Hematopoietic multipotent progenitor cell treated with erythropoietin and hydrocortisone succinate and interleukin-3 and kit ligand, for 6 days (in vitro differentiated cells): ENCODE measurements at places on chromosomes 7 and 10.

DNA sequence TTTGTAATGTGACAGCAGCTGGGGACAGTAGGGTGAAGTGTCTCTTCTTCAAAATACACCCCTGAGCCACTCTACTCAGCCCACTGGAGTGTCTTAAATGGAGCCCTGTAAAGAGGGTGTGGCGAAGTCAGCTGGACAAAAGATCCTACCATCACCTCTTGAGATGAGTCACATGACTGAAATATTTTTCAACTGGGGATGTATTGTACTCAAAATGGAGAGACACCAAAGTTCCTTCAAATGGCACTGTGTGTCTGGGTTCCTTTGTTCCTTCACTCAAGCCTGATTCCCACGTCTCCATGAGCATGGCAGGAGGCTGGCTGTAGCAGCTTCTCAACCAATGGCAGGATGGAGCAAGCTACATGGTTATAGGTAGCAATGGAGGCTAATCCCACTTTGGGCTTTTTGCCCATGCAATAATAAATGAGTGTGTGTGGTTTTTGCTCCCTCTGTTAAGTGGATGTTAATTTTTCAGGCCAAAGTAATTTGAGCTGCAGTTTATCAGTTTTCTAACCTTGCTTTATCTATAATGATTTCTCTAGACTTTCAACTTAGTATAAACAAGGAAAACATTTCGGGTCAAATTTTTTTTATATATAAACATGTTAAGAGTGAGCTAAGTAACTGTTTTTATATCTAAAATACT lies 68.2 kb downstream of the CLEC2L start:
- no peak for DNase-seq

DNA sequence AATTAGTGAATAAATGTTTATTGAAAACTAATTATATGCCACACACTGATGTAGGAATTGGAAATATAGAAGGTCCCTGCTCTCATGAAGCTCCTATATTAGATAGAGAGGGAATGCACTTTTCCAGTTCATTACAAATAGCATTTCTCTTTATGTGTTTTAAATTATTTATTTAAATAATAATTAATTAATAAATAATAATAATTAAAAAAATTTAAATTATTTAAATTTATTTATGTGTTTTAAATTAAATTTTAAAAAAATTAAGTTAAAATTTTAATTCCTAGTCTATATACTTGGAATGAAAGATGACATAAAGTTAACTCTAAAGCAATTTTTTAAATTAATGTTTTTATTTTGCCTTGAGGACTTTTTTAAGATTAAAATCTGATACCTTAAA lies 121.7 kb upstream of the ZNF804B start:
- no peak for DNase-seq

GRCh38 chr7:92834507-92835260 lies 1.7 kb downstream of the CDK6 start:
- DNase-seq = peak; percentile 45

DNA sequence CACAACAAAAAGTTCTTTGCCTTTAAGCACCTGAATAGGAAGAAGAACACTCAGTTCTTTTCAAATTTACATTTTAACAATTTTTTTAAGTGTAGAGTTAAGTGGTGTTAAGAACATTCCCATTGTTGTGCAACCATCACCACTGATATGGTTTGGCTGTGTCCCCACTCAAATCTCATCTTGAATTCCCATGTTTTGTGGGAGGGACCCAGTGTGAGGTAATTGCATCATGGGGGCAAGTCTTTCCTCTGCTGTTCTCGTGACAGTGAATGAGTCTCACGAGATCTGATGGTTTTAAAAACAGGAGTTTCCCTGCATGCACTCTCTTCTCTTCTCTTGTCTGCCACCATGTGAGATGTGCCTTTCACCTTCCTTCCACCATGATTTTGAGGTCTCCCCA lies 155.7 kb downstream of the PLXNA4 start:
- DNase-seq = no peak

- no peak for DNase-seq
These were observed 73.2 kb upstream of the ZNF746 start for GRCh38 chr7:149570784-149571183.

- DNase-seq = no peak
These were observed 913.8 kb downstream of the KCNMA1 start for GRCh38 chr10:76723844-76724243.

DNA sequence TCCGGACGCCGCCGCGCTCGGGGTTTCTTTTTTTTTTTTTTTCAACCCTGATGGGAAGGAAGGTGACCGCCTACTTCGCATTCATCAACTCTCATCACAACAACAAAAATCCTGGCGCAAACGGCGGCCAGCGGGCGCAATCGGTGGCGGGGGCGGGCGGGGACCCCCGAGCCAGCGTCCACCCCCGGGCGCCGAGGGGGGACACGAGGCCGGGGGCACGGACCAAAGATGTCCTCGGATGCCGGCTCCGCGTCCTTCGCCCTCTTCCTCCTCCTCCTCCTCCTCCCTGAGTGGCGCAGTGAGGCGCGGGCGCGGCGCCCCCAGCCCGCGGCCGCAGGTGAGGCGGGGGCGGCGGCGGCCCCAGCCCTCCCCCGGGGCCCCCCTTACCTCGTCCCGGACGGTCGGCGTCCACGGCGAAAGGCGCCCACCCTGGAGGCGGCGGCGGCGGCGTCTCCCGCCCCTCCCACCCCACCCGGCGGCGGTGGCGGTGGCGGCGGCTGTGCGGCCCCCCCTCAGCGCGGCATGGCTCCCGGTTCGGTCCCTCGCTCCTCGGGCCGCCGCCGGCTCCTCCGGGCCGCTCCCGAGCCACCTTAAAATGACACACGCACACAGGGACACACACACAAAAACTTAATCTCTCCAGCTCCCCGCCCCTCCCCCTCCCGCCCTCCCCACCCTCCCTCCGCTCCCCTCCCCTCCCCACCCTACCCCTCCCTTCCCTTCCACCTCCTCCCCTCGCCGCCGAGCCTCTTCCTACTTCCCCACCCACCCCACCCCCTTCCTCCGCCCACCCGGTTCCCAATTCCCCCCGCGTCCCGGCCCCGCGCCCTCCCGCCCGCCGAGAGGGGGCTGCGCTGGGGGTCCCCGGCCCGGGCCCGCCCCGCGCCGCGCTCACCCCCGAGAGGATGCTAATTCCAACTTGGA lies at the start of gene CTBP2:
Gene CTBP2, minus strand, starts transcription at position 632 of the 924 bp plus-strand sequence.
- DNase-seq = peak; percentile 87

GRCh38 chr7:40439686-40440085 lies 304.9 kb downstream of the SUGCT start:
- no peak for DNase-seq

GRCh38 chr10:68367121-68367520 lies 34.4 kb upstream of the PBLD start:
- DNase-seq = no peak

DNA sequence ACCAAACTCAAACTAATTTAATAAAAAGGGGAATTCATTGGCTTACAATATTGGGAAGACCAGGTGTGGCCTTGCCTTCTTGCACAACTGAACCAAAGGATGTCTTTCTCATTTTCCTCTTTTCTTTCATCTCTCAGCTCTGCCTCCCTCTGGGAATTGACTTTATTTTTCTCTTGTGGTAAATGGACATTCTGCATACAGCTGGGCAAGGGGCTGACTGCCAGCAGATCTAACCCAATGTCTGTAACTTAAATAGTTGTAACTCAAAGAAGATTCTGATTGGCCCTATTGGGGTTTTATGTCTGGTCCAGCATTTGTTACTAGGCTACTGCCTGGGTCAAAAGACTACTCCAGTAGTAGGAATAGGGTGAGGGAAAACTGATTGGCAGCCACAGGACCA lies 15.3 kb downstream of the PTTG1IP2 start:
- DNase-seq = no peak

- no peak for DNase-seq
These were observed 62.3 kb downstream of the ARHGAP21 start for GRCh38 chr10:24661376-24661775.

DNA sequence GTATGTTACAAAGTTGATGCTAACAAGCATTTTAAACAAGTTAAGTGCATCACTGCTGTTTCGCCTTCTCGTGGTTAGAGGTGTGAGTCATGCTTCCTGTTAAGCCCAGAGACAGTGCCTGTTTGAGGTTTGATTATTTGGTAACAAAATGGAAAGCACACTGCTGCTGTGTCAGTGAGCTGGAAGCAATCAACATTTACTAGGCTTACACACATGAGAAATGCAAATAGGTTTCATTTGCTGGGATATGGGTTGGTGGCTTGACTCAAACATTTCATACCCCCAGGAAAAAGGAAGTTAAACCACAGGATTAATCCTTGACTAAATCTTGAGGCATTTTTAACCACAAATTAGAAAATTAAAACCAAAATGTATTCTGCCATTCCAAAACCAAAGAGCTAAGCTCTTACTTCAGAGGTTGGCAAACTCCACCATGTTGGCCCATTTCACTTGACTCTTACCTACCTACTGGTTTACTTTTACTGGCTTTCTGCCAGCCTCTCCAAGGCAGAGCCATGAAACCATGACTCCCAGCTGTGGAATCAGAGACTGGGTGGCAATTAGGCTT lies 139.2 kb downstream of the ETV1 start:
- DNase-seq = peak; percentile 85

GRCh38 chr7:103640031-103640779 lies 194.2 kb upstream of the SLC26A5 start:
- no peak for DNase-seq

GRCh38 chr7:101162551-101163278 lies 2.7 kb downstream of the VGF start:
- DNase-seq = peak; percentile 72

DNA sequence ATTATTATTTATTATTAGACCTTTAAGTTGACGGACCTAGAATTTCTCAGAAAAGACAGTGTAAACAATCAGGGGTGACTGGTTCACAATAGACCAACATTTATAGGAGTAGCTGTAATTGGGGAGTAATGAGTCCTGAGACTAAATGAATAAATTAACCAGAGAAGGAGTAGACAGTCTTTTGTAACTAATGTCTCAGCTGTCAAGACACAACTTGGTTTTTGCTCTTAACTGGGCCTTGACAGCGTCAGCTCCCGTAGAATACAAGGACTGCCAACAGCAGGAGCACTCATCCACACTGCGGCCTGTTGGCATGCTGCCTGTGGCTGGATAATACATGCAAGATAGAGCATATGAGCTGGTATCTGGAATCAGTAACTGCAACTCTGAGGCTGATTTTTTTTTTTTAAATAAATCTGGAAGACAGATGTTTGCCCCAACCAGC lies 123.9 kb downstream of the CACNA2D1 start:
- DNase-seq = no peak

DNA sequence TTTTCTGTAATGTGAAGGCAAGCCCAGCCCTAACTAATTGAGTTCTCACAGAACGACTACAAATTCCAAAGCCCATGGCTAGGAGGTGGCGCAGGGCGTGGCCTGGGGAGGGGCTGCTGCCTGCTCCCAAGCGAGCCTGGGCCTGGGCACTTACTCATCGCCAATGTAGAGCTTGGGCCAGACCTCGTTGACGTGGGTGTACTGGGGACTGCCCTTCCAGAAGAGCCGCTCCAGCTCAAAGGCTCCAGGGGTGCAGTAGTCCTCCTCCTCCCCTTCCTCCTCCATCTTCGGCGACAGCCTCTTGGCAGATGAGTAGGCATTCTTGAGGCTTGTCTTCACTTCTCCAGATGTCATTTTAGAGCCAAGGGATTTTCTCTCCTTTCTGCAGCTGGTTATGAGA lies 53.3 kb upstream of the SAMD8 start:
- DNase-seq = no peak

- DNase-seq = no peak
These were observed 34.4 kb downstream of the POLR1F start for GRCh38 chr7:19674266-19674960.

GRCh38 chr7:47188653-47189315 lies 393.1 kb downstream of the TNS3 start:
- peak; percentile 29 for DNase-seq

GRCh38 chr10:88209231-88209630 lies 345.8 kb downstream of the PTEN start:
- no peak for DNase-seq

DNA sequence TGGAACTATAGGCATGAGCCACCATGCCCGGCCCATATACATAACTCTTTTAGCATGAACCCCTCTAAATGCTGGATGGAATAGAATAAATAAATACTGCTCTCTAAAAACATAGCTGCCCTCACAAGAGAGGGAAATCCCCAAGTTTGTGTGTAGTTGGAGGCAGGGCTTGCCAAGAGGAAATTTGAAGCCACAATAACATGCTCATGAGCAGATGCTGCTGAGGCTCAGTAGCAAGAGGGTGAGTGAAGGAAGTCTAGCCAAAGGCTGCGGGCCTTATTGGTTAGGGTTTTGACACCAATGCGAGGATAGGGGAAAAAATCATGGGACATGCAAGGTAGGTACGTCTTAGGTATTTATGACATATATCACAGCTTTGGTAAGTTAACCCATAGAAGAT lies 17.3 kb downstream of the TPK1 start:
- DNase-seq = no peak

GRCh38 chr7:107180378-107180777 lies 11.6 kb downstream of the HBP1 start:
- DNase-seq = peak; percentile 76

DNA sequence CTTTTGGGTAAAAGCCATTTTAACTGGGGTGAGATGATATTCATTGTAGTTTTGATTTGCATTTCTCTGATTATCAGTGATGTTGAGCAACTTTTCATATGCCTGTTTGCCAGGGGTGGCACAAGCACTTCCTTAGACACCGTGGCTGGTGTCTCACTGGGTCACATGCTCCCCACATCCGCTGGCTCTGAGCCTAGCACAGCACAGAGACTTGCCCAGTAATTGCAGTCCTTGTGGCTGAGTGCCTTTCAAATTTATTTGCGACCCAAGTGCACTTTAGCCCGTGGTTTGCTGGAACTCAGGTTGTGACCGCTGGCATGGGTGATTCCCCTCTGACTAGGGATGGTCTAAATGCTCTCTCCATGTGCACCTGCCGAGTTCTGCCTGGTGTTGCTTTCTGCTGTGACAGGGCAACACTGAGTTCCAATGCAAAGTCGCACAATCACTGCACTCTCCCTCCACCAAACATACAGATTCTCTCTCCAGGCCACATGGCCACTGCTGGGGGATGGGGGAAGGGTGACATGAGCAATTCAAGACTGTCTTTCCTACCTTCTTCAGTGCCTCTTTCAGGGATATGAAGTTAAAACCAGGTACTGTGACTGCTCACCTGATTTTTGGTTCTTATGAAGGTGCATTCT lies 66.5 kb downstream of the ZNF277 start:
- DNase-seq = peak; percentile 35

GRCh38 chr7:82230811-82231581 lies 212.6 kb downstream of the CACNA2D1 start:
- no peak for DNase-seq

DNA sequence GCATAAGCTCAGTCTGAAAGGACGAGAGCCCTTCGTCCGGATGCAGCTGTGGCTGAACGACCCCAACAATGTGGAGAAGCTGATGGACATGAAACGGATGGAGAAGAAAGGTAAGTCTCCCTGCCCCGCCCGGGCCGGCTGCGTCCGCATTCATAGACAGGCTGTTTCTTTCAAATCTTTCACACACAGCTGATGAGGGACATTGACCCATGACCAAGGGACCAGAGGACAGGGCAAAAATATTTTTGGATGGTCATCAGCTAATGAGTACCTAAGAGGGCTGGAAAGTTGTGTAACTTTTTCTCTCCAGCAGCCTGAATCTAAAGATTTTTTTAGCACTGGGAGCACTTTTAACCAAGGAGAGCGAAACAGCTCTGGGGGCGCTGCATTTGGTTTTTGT lies 52.5 kb upstream of the SH2B2 start:
- no peak for DNase-seq
